ENCODE measurements at places on chromosomes 16 and 17. TPM values are rescaled to one million over a fixed set of nuclear protein-coding genes. Genes with fewer than 3 reads are reported as not detected.

LRRC46 gene
- 0.89 TPM for total RNA-seq

CSH2 gene
- not detected for total RNA-seq

GRCh38 chr16:30947541-30947858 lies 1.4 kb upstream of the ORAI3 start:
- no peak for DNase-seq

DNA sequence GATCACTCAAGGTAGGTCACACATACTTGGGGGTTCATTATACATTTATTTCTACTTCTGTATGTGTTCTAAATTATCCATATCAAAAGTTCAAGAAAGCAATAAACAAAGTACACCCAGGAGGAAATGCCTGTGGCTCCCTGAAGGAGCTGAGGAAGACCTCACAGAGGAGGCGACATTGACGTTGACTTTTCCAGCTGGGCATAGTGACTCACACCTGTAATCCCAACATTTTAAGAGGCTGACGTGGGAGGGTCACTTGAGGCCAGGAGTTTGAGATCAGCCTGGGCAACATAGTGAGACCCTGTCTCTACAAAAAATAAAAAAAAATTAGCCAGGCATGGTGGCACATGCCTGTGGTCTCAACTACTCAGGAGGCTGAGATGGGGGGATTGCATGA lies 16.3 kb downstream of the ITGAD start:
- no peak for DNase-seq

GRCh38 chr16:83458612-83459011 lies 349.2 kb upstream of the HSBP1 start:
- DNase-seq = no peak

DNA sequence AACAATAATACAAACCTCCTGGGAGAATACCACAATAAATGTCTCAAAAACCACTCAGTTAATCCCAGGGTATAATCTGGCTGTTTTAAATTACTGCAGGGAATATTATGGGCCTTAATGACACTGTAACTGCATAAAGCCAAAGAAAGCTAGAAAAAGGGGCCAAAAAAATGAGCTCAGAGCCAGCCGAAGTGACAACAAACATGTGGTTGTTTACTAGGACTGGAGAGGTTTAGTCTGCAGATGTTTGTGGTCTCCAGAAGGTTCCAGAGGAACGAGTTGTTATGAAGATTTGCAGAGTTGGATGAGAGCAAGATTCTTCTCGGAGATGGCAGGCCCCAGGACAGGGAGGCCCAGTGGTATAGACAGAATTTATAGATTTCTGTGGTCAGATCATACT lies 97.1 kb upstream of the AKTIP start:
- no peak for DNase-seq
